ENCODE measurements at places on chromosomes 16 and 17.

- DNase-seq: no peak
Observed at GRCh38 chr16:87047221-87048037, 269.8 kb downstream of the C16orf95 start.

GRCh38 chr16:12500771-12501170 lies 302.9 kb downstream of the CPPED1 start:
- DNase-seq: no peak

DNA sequence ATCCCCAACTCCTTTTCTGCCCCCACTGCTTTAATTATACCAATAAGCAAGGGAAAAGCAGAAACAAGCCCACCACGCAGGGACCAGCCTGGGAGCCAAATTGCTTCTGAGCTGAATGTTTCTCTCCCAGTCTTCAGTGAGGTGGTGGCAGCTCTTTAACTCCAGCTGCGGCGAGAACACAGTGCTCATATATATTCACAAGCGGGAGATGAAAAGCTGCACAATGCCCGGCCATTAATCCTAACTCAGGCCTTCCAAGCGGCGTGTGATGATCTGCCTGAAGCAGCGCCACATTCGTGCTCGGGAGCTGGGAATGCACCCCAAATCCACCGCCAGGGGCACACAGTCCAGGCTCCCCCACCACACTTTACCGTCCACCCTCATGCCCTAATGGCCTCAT lies 203.7 kb upstream of the SDK2 start:
- DNase-seq: no peak

- DNase-seq: no peak
Observed at GRCh38 chr16:1997494-1998359, 8.0 kb downstream of the SYNGR3 start.

- no peak for DNase-seq
Observed at GRCh38 chr17:4247971-4248388, 15.8 kb downstream of the ANKFY1 start.

DNA sequence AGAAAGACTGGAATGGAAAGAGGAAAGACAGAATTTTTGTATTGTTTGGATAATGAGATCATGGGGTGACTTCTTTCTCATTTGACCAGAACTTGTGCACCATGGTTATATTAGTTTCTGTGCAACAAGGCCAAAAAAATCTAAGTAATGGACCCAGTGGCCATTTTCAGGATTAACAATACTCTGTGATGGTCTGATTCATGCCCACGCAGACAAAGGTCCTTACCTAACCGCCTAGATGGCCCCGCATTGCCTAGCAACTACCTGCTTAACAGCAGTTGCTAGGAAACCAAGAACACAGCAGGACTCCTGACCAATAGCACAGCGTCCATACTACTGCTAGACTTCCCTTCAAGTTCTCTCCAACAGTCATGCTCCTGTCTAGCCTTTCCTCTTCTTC lies 22.4 kb downstream of the MIS12 start:
- DNase-seq: no peak

DNA sequence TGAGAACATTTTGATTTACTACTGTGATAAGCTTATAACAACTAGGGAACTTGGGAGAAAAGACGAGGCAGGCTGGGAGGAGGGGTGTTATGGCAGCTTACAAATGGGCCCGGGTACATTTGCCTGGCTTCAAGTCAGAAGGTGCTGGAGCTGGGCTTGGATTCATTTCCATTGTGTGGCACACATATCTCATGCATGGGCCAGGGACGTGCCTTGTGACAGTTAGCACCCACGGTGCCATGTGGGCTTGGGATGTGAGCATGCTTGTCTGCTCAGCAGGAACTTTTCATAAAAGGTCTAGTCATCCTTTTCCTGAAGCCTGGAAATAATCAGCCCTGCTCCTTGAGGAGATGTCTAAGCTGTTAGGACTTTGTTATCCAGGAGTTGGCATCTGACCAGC lies 572.2 kb downstream of the CDH13 start:
- no peak for DNase-seq

DNA sequence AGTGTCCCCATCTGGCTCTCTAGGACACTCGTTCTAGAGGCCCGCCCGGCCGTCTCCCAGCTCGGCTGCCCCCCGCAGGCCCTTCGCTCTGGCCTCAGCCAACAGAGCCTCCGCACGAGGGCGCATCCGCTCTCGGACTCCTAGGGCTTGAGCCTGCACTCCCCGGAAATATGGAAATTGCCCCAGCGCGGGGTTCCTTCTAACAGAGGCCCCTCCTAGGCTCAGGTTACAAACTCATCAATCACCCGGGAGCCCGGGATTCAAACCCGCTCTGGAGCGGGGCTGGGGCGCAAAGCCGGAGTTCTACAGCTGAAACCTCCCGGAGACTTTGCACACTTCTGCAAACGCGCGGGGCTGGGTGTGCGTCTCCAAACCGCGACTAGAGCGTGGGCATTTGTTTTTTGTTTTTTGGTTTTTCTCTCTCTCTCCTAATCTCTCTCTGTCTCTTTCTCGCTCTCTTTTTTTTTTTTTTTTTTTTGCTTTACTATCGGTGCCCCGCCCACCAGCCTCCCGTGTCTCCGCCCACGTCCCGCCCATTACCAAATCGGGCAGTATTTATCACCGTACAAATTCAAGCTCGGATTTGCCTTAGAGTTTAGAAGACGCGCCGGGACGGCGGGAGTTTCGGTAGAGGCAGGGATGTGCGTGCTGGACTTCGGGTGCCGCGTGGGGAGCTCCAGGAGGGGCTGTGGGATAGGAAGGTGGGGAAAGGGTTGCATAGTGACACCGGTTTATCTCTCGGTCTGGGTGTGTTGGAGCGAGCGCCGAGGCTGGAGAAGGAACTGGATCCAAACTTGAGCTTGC lies 2.4 kb upstream of the FOXL1 start:
- DNase-seq: peak; percentile 84
